Osteoblast (primary cell): ENCODE measurements at places on chromosomes 13 and 19. TPM values are rescaled to one million over a fixed set of nuclear protein-coding genes. Genes with fewer than 3 reads are reported as not detected.

The ZSCAN4 gene
- total RNA-seq: under 0.01 and 0.36 TPM in 2 replicates

The NLRP11 gene
- not detected in 2 replicates for total RNA-seq

The CERS4 gene
- total RNA-seq: 1.5 and 4.0 TPM in 2 replicates

The DCT gene
- total RNA-seq: under 0.01 and 0.29 TPM in 2 replicates

The ANGPTL8 gene
- not detected in 2 replicates for total RNA-seq

The ATP4A gene
- not detected in 2 replicates for total RNA-seq

The KL gene
- total RNA-seq: under 0.01 TPM in 1 of 2 replicates, not detected in the other

The SIGLEC7 gene
- not detected in 2 replicates for total RNA-seq

The TMEM38A gene
- total RNA-seq: 2.4 and 2.5 TPM in 2 replicates

The MYH14 gene
- total RNA-seq: under 0.01 TPM in 1 of 2 replicates, not detected in the other

The STXBP2 gene
- 1.2 and 3.3 TPM in 2 replicates for total RNA-seq

The LILRA6 gene
- total RNA-seq: not detected in 2 replicates

The PRRG2 gene
- under 0.01 and 0.29 TPM in 2 replicates for total RNA-seq
